G401 (cell line): ENCODE measurements at places on chromosomes 4 and X. TPM values are rescaled to one million over a fixed set of nuclear protein-coding genes. Genes with fewer than 3 reads are reported as not detected.

SMR3A gene
- total RNA-seq, result not detected in 2 replicates

CHRNA9 gene
- 0.61 TPM in 1 of 2 replicates, not detected in the other for total RNA-seq

MYOZ2 gene
- total RNA-seq, result not detected in 2 replicates

SSX2 gene
- not detected in 2 replicates for total RNA-seq

GSX2 gene
- total RNA-seq, result 6.8 and 12.8 TPM in 2 replicates

PF4V1 gene
- not detected in 2 replicates for total RNA-seq

PDLIM5 gene
- 0.06 TPM in 1 of 2 replicates, not detected in the other for total RNA-seq

DSPP gene
- total RNA-seq, result not detected in 2 replicates

IL15 gene
- not detected in 2 replicates for total RNA-seq

GSPT2 gene
- total RNA-seq, result 6.2 and 9.4 TPM in 2 replicates
